ENCODE measurements at places on chromosomes 11 and 22.

GRCh38 chr11:728901-729491 lies 18.3 kb upstream of the TALDO1 start:
- DNase-seq, result no peak

GRCh38 chr11:87493516-87493915 lies 455.8 kb downstream of the TMEM135 start:
- no peak for DNase-seq

DNA sequence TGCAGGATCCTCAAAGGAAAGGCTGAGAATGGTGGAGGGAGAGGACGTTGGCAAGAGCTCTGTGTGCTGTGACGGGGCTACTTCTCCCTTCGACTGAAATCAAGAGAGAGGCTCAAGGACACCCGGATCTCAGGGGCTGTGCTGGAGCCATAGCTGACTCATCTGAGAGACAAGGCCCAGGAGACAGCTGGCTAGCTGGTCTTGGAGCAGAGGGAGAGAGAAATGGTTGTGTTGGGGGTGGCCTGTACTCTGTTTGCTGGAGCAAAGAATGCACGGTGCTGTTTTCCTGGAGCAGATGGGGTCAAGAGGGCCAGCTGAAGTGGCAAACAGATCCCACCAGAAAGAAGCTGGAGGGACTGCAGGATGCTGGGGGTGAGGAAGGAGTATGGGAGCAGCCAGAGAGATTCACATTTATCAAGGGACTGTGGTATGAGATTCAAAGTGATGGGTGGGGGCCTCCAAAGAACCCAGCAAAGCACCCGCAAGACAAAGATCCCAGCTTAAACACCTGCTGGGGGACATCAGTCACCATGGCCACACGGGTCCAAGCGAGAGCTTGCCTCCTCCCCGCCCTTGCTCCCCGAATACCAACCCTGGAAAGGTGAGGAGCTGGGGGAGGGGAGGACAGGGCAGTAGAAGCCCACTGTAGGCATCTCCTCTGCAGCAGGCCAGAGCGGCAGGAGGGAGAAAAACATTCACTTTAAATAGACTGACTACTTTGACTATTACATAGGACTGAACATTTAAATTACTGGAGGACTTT lies 40.8 kb downstream of the MAP6 start:
- no peak for DNase-seq

DNA sequence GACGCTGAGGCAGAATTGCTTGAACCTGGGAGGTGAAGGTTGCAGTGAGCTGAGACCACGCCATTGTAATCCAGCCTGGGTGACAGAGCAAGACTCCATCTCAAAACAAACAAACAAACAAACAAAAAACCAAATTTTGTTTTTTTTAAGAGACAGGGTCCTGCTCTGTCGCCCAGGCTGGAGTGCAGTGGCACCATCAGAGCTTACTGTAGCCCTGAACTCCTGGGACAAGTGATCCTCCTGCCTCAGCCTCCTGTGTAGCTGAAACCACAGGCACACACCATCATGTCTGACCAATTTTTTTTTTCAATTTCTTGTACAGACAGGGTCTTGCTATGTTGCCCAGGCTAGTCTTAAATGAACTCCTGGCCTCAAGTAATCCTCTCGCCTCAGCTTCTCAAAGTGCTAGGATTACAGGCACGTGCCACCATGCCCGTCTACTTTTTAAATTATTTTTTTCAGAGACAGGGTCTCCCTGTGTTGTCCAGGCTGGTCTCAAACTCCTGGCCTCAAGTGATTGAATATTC lies 13.2 kb upstream of the PPM1F start:
- no peak for DNase-seq
